ENCODE measurements at places on chromosomes 5 and 9. TPM values are rescaled to one million over a fixed set of nuclear protein-coding genes. Genes with fewer than 3 reads are reported as not detected.

GRCh38 chr9:108671176-108671575, 184.6 kb downstream of the ACTL7B start:
- no peak for DNase-seq
- no peaks in the 10 kb centered on the region for H3K36me3 ChIP-seq
- H3K27me3 ChIP-seq: no peaks in the 10 kb centered on the region
- H3K27ac ChIP-seq: no peak overlapping the region
- no peak overlapping the region for H3K4me3 ChIP-seq

DNA sequence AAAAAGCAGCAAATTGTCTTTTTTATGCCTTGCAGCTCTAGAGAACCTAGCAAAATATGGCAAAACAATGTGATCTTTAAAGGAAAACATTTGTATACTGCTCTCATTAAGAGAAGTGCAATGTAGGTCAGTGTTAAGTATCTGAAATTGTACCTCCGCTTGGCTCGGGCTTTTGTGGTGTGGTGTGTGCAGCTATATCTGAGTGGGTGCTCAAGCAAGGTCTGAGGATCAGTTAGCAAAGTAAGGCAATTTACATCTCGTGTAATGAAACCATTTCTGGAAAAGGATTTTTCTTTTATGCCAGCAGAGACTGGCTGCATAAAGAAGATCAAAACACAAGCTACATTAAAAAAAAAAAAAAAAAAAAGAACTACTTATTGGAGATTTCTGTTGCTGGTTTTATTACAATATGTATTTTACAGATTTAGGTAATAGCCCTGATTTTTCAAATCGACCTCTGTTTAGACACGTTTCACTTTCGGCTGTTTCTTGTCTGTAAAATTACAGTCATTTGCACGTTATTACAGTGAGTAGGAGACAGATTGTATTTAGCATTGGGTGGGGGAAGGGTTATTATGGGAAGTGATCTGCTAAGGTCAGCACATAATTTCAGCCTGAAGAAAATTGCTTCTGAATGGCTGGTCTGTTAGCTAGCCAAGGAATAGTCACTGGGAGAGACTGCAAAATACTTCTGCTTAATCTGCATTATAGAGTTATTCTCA, 7.9 kb upstream of the ZNF608 start:
- H3K4me3 ChIP-seq: no peak overlapping the region
- no peaks in the 10 kb centered on the region for H3K36me3 ChIP-seq
- DNase-seq: no peak

- no peak overlapping the region for H3K27ac ChIP-seq
- no peak overlapping the region for H3K4me3 ChIP-seq
- no peak for DNase-seq
- H3K36me3 ChIP-seq: no peaks in the 10 kb centered on the region
- no peaks in the 10 kb centered on the region for H3K27me3 ChIP-seq
- H3K4me1 ChIP-seq: no peaks in the 10 kb centered on the region
These were observed 86.0 kb downstream of the ANKRD55 start for GRCh38 chr5:56147106-56147505.

- no peaks in the 10 kb centered on the region for H3K36me3 ChIP-seq
- H3K4me3 ChIP-seq: no peak overlapping the region
- H3K27me3 ChIP-seq: no peaks in the 10 kb centered on the region
- H3K4me1 ChIP-seq: no peaks in the 10 kb centered on the region
- H3K27ac ChIP-seq: no peak overlapping the region
These were observed 41.2 kb downstream of the NIM1K start for GRCh38 chr5:43232943-43233833.

The C5orf52 gene
- polyA plus RNA-seq: not detected

GRCh38 chr5:179261301-179262125, 83.7 kb downstream of the ADAMTS2 start:
- no peaks in the 10 kb centered on the region for H3K36me3 ChIP-seq
- H3K4me3 ChIP-seq: no peak overlapping the region
- peaks cover 14% of the 10 kb centered on the region for H3K4me1 ChIP-seq
- no peaks in the 10 kb centered on the region for H3K27me3 ChIP-seq
- no peak overlapping the region for H3K27ac ChIP-seq

- H3K27me3 ChIP-seq: no peaks in the 10 kb centered on the region
- peak overlapping the region; percentile 8 for H3K27ac ChIP-seq
- no peaks in the 10 kb centered on the region for H3K4me1 ChIP-seq
- no peak for DNase-seq
- no peaks in the 10 kb centered on the region for H3K36me3 ChIP-seq
- H3K4me3 ChIP-seq: no peak overlapping the region
These were observed 15.3 kb downstream of the C9orf152 start for GRCh38 chr9:110192531-110193261.

The C8G gene
- 2.1 TPM for polyA plus RNA-seq

DNA sequence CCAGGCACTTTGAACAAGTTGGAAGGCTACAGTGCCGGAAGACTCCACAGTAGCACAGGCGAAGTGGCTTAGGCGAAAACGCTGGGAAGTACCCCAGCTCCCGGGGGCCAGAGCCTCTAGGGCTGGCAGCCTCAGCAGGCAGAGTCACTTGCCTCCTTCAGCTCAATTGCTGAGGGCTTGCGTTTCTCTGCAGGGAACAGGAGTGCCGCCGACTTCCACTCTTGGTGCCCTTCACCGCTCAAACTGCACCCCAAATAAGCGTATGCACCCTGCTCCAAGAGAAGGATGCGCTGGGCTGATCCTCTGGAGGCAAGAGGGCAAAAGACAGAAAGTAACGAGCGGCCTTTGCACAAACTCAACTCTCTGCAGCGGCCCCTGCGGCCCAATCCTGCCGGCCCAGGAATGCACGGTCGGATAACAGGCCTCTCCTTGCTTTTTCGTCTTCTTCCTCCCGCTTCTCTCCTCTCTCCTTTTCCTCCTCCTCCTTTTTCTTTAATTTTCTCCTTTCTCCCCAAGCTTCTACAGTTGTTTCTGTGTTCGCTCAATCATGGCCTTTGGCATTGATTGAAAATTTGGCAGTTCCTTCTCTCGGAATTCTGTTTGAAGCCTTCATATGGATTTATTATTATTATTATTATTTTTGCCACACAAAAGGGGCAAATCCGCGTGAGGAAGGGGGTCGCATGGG, 1.1 kb upstream of the S1PR3 start:
- H3K36me3 ChIP-seq: no peaks in the 10 kb centered on the region
- peaks cover 2% of the 10 kb centered on the region for H3K4me1 ChIP-seq
- peaks cover 25% of the 10 kb centered on the region for H3K27me3 ChIP-seq
- H3K4me3 ChIP-seq: peak overlapping the region; percentile 86
- DNase-seq: no peak

DNA sequence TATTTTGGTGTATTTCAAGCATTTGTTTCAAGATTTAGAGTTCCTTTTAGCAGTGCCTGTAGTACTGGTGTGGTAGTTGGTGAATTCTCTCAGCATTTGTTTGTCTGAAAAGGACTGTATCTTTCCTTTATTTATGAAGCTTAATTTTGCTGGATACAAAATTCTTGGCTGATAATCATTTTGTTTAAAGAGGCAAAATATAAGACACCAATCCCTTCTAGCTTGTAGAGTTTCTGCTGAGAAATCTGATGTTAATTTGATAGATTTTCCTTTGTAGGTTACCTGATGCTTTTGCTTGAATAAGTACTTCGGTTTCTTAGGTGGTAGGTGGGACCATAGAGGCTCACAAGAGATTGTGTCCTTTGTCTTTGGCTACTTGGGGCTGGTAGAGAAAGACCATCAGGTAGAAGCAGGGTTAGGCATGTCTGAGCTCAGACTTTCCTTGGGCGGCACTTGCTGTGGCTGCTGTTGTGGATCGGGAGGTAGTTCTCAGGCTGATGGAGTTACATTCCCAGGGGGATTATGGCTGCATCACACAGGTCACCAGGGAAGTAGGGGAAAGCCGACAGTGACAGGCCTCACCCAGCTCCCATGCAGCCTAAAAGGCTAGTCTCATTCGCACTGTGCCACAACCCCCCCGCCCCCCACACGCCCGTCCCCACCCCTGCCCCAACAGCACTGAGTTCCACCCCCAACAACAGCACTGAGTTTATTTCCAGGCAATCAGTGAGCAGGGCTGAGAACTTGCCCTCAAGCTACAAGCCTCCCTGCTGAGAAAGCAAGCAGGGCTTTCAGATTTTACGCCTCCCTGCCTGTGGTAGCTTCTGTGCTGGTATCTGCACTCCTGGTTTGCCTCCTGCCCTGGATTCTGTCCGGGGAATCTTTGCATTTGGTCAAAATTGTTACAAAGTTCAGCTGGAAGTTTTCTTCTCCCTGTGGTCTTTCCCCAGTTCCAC, 127.1 kb upstream of the GLRA1 start:
- H3K4me3 ChIP-seq: no peak overlapping the region
- no peak overlapping the region for H3K27ac ChIP-seq
- no peaks in the 10 kb centered on the region for H3K27me3 ChIP-seq
- H3K4me1 ChIP-seq: no peaks in the 10 kb centered on the region
- DNase-seq: no peak

GRCh38 chr9:14258156-14258555, 55.8 kb downstream of the NFIB start:
- no peak overlapping the region for H3K4me3 ChIP-seq
- no peaks in the 10 kb centered on the region for H3K36me3 ChIP-seq
- no peaks in the 10 kb centered on the region for H3K27me3 ChIP-seq
- DNase-seq: no peak
- peaks cover 45% of the 10 kb centered on the region for H3K4me1 ChIP-seq
- no peak overlapping the region for H3K27ac ChIP-seq

The SLC25A2 gene
- polyA plus RNA-seq: 0.22 TPM

The CACNA1B gene
- polyA plus RNA-seq: 0.07 TPM

DNA sequence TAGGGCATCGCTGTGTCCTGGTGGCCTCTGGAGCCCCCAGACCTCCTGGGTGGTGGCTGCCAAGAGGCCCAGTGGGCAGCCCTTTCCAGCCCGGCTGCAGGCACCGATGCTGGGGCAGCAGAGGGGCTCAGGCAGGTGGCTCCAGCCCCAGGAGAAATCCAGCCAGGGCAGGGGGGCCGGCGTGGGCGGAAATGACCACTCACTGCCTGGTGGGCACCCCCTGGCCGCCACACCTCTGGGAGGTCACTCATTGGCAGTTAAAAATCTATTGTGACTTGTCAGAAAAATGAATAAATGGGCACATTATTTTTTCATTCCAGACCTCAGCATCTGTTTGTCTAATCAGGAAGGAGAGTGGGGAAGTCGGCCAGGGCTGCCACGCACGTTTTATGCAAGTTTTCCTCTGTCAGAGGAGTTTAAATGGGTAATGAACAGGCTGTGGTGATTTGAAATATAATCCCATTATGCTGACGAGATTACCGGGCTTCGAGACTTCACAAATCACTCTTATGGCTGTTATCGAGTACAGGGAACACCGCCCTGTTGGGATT, 171.9 kb downstream of the GAPVD1 start:
- peaks cover 7% of the 10 kb centered on the region for H3K4me1 ChIP-seq
- H3K4me3 ChIP-seq: no peak overlapping the region
- peaks cover 20% of the 10 kb centered on the region for H3K36me3 ChIP-seq
- H3K27me3 ChIP-seq: no peaks in the 10 kb centered on the region
- H3K27ac ChIP-seq: no peak overlapping the region

The MSX2 gene
- 0.43 TPM for polyA plus RNA-seq

The ST6GALNAC4 gene
- polyA plus RNA-seq: 10.8 TPM

GRCh38 chr5:167684251-167684650, 607.2 kb upstream of the WWC1 start:
- H3K36me3 ChIP-seq: no peaks in the 10 kb centered on the region
- H3K27me3 ChIP-seq: no peaks in the 10 kb centered on the region
- H3K27ac ChIP-seq: no peak overlapping the region
- no peaks in the 10 kb centered on the region for H3K4me1 ChIP-seq
- no peak for DNase-seq

GRCh38 chr9:111003182-111003581, 35.1 kb downstream of the LPAR1 start:
- H3K27ac ChIP-seq: no peak overlapping the region
- H3K4me1 ChIP-seq: no peaks in the 10 kb centered on the region
- no peak for DNase-seq
- no peaks in the 10 kb centered on the region for H3K27me3 ChIP-seq

GRCh38 chr9:38373679-38374078, 18.8 kb upstream of the ALDH1B1 start:
- no peaks in the 10 kb centered on the region for H3K36me3 ChIP-seq
- no peak overlapping the region for H3K4me3 ChIP-seq
- no peak for DNase-seq
- no peaks in the 10 kb centered on the region for H3K4me1 ChIP-seq
- no peaks in the 10 kb centered on the region for H3K27me3 ChIP-seq

The HMMR gene
- polyA plus RNA-seq: 0.20 TPM

GRCh38 chr9:37989701-37990100, 79.3 kb downstream of the SHB start:
- H3K4me1 ChIP-seq: peaks cover 85% of the 10 kb centered on the region
- no peaks in the 10 kb centered on the region for H3K27me3 ChIP-seq
- H3K36me3 ChIP-seq: no peaks in the 10 kb centered on the region
- no peak for DNase-seq
- H3K4me3 ChIP-seq: no peak overlapping the region
- H3K27ac ChIP-seq: peak overlapping the region; percentile 66
